ENCODE measurements at places on chromosomes 6 and 20.

- no peak for DNase-seq
Observed at GRCh38 chr20:53916173-53916512, 154.3 kb downstream of the BCAS1 start.

DNA sequence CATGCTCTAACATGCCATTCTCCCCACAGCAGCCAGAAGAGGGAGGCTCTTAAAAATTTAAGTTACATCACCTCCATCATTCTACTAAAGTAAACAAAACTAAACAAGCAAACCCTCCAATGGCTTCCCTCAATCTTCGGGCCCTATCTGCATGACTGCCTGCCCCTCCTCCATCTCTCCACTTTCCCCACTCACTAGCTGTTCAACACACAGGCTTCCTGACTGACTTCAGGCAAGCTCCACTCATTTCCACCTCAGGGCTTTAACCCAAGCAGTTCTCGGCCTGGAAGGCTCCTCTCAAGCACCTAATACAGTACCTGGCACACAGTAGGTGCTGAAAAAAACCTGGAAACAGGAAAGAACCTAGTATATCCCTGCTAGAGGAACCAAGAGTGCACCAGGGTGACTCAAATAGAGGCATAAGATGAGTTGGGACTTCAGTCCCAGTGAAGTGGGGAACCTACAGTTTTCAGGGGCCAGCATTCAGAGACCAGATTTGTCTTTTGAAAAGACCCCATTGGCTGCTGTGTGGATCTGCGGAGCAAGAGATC lies 2.8 kb downstream of the AHCY start:
- no peak for DNase-seq

DNA sequence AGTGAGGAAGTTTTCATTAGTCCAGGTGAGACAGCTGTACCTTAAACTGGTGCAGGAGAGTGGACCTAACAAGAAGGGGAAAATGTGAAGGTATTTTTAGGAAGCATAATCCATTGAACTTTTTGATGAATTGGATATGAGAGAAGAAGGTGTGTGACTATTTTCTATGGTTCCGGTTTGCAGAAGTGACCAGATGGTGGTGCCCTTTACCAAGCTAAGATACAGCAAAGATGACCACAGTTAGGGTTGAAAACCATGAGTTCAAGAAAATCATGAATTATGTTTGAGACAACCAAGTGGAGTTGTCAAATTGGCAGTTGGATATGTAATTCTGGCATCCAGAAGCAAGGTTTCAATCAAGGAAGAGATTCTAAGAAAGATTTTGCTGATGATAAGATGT lies 61.9 kb upstream of the NRSN1 start:
- DNase-seq, result no peak

DNA sequence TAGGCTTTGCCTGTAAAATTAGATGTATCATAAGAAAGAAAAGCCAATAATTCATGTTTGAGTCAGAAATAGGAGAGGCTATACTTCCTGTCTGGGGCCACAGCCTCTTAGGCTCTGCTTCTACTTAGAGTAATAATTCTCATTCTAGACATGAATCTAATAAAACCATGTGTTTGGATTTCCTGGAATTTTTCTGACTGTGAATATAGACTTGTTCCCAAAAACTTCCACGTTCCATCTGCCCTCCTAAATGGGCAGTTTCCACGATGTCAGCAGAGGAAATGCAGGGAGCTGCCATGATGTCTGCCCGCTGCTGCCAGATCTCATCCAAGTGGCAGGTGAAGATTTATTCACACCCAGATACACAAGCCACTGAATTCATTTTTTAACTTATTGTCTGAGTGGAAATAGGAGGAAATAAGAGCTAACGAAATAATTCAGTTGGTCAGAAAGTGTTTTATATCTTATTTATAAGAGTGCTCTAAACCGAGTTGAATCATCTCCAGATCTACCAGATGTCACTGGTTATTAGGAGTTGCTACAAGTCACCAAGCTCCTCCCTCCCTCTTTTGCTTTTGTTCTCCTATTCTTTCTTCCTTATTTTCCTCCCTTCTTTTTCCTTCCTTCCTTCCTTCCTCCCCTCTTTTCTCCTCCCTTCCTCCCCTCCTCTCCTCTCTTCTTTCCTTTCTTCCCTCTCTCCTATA lies 69.3 kb downstream of the ALDH8A1 start:
- DNase-seq, result no peak
